ENCODE measurements at places on chromosomes 1 and 21.

- H3K27ac ChIP-seq = no peak overlapping the region
- H3K4me3 ChIP-seq = no peak overlapping the region
- H3K36me3 ChIP-seq = no peaks in the 10 kb centered on the region
These were observed 137.5 kb upstream of the TMEM51 start for GRCh38 chr1:15016001-15016400.

DNA sequence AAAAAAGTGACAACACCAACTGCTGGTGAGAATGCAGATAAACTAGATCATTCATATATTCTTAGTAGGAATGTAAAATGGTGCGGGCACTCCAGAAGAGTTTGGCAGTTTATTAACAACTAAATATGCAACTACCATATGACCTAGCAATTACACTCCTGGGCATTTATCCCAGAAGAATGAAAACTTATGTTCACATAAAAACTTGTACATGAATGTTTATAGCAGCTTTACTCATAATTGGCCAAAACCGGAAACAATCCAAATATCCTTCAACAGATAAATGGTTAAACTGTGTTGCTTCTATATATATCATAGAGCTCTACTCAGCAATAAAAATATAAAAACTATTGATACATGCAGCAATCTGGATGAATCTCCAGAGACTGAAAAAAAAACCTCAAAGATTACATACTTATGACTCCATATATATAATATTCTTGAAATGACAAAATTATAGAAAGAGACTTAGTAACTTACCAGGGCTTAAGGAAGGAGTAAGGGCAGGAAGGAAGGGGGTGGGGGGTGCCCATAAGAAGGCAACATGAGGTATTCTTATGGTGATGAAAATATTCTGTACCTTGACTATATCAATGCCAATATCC is 99.9 kb downstream of the KCNH1 start:
- H3K27ac ChIP-seq = no peak overlapping the region
- no peaks in the 10 kb centered on the region for H3K36me3 ChIP-seq
- no peak for DNase-seq
- H3K27me3 ChIP-seq = no peaks in the 10 kb centered on the region
- H3K4me3 ChIP-seq = no peak overlapping the region

- no peaks in the 10 kb centered on the region for H3K36me3 ChIP-seq
- no peaks in the 10 kb centered on the region for H3K27me3 ChIP-seq
These were observed 326.0 kb upstream of the RUNX1 start for GRCh38 chr21:35375115-35375514.

- H3K36me3 ChIP-seq = no peaks in the 10 kb centered on the region
- no peaks in the 10 kb centered on the region for H3K27me3 ChIP-seq
- peaks cover 81% of the 10 kb centered on the region for H3K4me1 ChIP-seq
- peak overlapping the region; percentile 17 for H3K4me3 ChIP-seq
- no peak for DNase-seq
These were observed 5.2 kb downstream of the TRNP1 start for GRCh38 chr1:26998429-26999300.

DNA sequence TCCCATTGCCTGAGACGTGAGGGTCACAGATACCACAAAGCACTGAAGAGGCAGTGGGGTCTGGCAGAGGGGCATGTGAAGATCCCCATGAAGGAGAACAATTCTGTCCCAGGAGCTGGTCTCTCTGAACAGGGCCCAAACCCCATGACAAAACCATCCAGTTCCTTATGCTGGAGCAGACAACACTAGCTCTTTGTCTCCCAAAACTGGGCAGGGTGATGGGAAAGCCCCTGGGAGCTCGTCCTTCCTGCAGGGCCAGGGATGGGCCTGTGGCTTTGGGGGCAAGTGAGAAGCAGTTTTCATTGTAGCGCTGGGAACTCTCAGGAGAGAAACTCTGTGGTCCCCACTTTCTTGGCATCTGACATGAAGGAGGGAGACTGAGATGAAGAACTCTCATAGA is 8.8 kb downstream of the ETV3L start:
- H3K27ac ChIP-seq = no peak overlapping the region
- no peak overlapping the region for H3K4me3 ChIP-seq
- no peaks in the 10 kb centered on the region for H3K4me1 ChIP-seq
- H3K27me3 ChIP-seq = no peaks in the 10 kb centered on the region
- DNase-seq = no peak

DNA sequence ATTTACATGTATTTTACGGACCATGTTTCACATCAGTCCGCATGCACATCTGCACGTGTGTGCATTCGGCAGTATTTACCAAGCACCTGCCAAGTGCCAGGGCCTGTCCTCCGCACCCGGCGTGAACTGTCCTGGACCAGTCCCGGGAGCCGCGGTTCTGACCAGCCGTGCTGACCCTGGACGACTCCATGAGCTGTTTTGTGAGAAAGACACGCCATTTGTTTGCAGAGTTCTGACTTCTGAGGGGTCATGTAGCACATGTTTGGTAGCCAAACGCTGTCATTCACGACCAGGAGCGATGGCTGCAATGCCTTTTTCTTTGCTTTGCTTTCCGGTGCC is 3.3 kb upstream of the OLIG2 start:
- H3K27ac ChIP-seq = no peak overlapping the region
- H3K4me1 ChIP-seq = peaks cover 5% of the 10 kb centered on the region
- DNase-seq = no peak
- H3K36me3 ChIP-seq = no peaks in the 10 kb centered on the region
- H3K27me3 ChIP-seq = no peaks in the 10 kb centered on the region

- H3K36me3 ChIP-seq = no peaks in the 10 kb centered on the region
- no peak overlapping the region for H3K4me3 ChIP-seq
- H3K27ac ChIP-seq = no peak overlapping the region
- peaks cover 16% of the 10 kb centered on the region for H3K27me3 ChIP-seq
- DNase-seq = no peak
These were observed 25.3 kb downstream of the CR1L start for GRCh38 chr1:207670192-207670591.

GRCh38 chr21:17964716-17965115 is 145.6 kb upstream of the C21orf91 start:
- no peak for DNase-seq
- no peak overlapping the region for H3K27ac ChIP-seq
- H3K4me3 ChIP-seq = no peak overlapping the region
- no peaks in the 10 kb centered on the region for H3K27me3 ChIP-seq
- H3K4me1 ChIP-seq = no peaks in the 10 kb centered on the region

DNA sequence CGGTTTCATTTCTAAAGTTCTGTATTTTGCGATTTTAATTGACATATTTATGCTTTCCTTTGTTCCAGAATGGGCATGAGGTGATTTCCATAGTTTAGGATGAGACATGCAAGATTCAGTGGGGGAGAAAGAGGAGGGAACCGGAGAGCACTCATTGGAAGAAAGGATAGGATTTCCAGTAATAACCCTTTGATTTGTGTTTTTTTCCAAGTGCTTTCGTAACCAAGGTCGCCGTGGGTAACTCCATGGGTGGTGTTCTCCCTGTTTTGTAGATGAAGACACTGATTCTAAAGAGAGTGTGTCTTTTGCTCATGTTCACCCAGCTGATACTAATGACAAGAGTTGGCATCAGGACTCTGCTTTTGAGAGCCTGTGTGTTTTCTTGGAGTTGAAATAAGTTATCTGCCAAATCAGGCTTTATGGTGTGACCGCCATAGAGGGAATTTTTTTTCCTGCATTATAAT is 170.1 kb downstream of the DHRS3 start:
- H3K27me3 ChIP-seq = no peaks in the 10 kb centered on the region
- H3K4me3 ChIP-seq = no peak overlapping the region
- H3K36me3 ChIP-seq = no peaks in the 10 kb centered on the region
- H3K27ac ChIP-seq = peak overlapping the region; percentile 94
- H3K4me1 ChIP-seq = peaks cover 53% of the 10 kb centered on the region
- DNase-seq = no peak

- H3K27ac ChIP-seq = no peak overlapping the region
- DNase-seq = no peak
- H3K4me1 ChIP-seq = no peaks in the 10 kb centered on the region
- H3K27me3 ChIP-seq = no peaks in the 10 kb centered on the region
These were observed 20.9 kb upstream of the RGS13 start for GRCh38 chr1:192615055-192615454.

DNA sequence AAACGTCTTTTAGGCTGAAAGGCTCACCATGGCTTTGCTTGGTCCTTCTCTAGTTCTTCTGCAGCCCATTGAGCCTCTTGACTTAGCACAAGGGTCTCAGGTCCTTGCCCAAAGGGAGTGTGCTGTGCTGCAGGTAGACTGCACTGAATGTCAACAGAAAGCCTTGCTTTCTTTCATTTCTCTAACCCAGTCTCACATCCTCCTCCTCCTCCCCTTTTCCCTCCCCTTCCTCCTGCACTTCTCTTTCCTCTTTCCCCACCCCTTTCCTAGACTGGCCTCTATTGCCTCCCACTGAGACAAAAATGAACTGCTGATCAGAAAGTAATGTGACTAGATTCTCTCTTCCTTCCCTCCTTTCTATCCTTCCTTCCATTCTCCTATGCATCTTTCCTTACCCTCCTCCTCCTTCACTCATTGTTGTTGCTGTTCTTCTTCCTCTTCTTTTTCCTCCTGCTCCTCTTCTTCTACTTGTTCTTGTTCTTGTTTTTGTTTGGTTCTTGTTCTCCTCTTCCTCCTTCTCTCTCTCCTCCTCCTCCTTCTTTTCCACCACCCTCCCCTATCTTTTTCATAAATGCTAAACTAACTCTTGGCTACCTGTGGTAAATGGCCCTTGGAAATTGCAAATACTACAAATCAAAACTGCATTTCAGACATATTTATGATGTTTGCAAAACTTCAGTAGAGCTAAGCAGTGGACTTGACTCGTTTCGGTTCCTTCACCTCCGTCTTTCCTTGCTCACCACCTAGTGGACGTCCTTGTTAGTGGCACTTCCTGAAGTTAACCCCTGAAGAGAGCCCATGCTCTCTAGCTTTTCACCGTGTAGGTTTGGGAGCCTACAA is at the start of gene SELL:
Gene SELL, minus strand, starts transcription at position 152 of the 840 bp plus-strand sequence. Its CDS starts 122 bp downstream, at position 30.
- H3K4me3 ChIP-seq = peak within 1 kb of the TSS; percentile 61
- no peaks in the 10 kb centered on the region for H3K36me3 ChIP-seq
- DNase-seq = no peak
- H3K27me3 ChIP-seq = no peaks in the 10 kb centered on the region
- no peak within 1 kb of the TSS for H3K27ac ChIP-seq
- H3K4me1 ChIP-seq = no peaks in the 10 kb centered on the region

- DNase-seq = no peak
- no peaks in the 10 kb centered on the region for H3K4me1 ChIP-seq
- no peak overlapping the region for H3K4me3 ChIP-seq
- no peaks in the 10 kb centered on the region for H3K27me3 ChIP-seq
These were observed 226.6 kb upstream of the ZRANB2 start for GRCh38 chr1:71307451-71307850.

All from thoracic aorta (tissue), 2 donors.